ENCODE measurements at places on chromosomes 7 and 10.

GRCh38 chr7:93719546-93719945, 145.0 kb upstream of the CALCR start:
- no peak for DNase-seq

- no peak for DNase-seq
Measured at GRCh38 chr7:88522771-88523293, 216.1 kb upstream of the STEAP4 start.

DNA sequence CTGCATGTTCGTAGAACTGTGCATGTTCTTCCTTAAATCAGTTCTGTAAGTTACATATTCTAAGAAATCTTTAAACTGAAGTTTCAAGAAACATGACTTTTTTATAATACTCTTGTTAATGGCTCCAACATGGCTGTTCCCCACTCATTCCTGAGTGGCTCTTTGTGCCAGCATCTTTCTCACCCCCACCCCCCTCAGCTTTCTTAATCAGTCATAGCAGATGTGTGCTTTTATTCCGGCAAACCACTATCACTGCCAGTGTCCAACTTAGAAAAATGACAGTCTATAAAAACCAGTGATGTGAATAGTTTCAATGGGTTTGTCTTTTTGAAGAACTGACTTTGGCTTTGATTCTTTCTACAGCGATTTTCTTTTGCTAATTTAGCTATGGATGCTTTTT, 37.6 kb downstream of the PITRM1 start:
- DNase-seq = no peak

DNA sequence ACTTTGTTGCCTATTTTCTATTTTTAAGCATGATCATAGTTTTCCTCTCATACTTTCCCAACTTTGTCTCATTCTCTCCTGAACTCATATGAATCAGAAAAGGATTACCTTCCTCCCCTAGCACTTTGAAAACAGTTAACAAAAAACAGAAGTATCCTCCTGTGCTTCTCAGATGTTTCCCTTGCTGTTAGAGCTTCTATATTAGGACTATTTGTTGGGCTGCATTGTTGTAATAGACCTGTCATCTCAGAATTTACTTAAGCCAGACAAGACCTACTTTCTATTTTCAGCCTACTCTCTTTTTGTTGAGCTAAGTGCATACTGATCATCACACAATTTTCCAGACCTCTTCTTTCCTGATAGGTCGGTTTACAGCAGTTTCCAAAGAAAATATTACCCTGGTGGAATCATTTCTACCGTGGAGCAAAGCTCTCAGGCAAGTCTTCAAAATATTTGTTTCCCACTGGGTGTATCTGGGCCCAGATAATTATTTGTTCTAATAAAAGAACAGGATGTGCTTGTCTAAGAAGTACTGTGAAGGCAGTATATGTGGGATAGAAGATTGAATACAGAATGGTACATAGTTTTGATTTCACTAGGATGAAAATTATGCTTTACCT, 411.9 kb upstream of the KLF6 start:
- no peak for DNase-seq

- no peak for DNase-seq
Measured at GRCh38 chr10:6136215-6137201, 47.7 kb downstream of the RBM17 start.

GRCh38 chr10:91250341-91250740, 29.9 kb downstream of the PCGF5 start:
- no peak for DNase-seq

DNA sequence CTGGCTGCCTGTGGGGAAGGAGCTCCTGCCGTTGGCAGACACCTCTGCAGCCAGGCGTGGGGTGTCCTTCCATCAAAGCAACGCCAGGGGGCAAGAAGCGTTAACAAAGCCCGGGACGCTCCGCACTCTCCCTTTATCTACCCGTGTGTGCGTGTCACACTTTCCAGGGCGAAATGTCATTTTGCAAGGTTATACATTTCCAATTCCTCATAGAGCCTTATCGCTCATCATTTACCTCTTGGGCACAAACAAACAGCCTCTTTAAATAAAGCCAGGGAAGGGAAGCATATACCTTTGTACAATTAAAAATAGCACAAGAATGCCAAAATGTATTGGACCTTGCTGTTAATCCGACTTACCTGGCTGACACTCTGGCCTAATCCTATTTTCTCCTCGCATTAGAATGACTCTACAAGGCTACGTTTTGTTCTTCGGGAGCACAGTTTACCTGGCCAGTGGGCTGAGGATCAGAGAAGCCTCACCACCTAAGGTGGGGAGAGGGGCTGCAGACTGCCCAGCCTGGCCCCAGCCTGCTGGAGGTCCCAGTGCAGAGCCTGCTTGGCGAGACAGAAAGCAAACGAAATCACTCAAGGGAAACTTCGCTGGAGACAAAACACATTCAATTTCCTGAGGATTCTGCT, 77.6 kb upstream of the EN2 start:
- peak; percentile 76 for DNase-seq

- peak; percentile 68 for DNase-seq
Measured at GRCh38 chr7:139035586-139036353, at the start of gene ZC3HAV1L. ZC3HAV1L (minus strand) TSS chr7:139036042; CDS start chr7:139036017, 25 bp downstream.

Data from colonic mucosa (tissue), 4 donors.